ENCODE measurements at places on chromosomes 6 and 20.

DNA sequence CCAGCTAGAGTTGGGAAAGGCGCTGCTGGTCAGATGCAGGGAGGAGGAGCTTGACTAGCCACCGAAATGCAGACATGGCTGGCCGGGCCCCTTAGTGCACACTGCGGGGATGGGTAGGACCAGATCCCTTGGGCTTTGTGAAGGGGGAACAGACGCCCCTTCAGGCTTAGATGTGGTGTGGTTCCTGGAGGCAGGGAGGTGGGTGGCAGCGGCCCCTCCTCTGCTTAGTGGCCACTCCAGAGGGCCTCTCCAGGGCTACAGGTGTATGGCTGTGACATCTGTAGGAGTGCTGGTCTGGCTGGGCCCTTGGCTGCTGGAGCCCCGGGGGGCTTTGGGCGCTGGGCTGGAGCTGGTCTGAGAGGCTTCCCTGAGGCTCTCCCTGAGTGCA lies 5.9 kb downstream of the CCND3 start:
- DNase-seq = no peak

DNA sequence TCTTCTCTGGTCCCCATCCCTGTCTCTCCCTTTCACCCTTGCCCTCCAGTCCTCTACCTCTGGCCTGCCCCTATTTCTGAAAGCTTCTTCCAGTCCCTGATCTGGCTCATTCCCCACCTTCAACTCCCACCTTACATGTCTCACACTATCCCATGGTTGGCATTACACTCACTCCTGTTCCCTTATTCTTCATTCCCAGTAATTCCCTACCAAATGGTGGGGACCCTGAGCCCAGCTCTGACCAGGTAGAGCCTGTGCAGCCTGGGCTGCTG lies 6.4 kb downstream of the TP53INP2 start:
- DNase-seq = no peak

DNA sequence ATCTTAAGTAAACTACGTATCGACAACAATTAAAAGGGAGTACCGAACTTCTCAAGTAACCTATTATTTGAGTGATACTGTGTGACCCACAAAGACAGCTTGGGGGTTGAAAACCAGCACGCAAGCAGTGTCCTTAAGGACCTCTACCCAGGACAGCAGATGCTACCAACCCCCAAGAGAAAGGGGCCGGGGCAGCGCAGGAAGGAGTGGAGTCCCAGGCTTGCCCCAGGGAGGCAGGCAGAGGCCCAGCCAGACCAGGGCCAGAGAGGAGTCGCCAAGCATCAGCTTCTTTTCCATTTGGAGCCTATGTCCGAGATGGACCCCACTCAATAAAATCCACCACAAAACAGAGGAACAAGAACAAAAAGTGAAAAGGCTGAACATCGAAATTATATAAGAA lies 11.9 kb downstream of the DIDO1 start:
- DNase-seq = no peak

- DNase-seq = no peak
Measured at GRCh38 chr6:118485601-118486550, 62.2 kb upstream of the PLN start.

- DNase-seq = no peak
Measured at GRCh38 chr6:75776461-75776860, 27.4 kb downstream of the MYO6 start.

DNA sequence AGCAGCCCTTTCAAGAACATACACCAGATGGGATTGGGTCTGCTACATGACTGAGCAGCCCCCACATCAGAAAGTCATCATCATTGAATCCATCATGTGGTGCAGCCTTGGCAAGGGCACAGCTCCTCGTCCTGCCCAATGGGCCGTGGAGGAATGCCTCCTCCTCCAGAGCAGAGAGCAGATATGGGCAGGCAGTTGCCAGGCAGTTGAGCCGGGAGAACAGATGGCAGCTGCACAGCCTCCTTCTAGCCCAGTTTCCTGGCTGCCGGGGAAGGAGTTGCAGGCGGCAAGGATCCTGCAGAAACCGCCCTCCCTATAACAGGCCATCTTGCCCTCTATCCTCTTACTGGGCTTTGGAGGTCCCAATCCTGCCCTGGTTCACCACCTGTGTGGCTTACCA lies 11.9 kb upstream of the ZFAND3 start:
- DNase-seq = no peak

- no peak for DNase-seq
Measured at GRCh38 chr6:93088621-93089501, 330.5 kb downstream of the EPHA7 start.

DNA sequence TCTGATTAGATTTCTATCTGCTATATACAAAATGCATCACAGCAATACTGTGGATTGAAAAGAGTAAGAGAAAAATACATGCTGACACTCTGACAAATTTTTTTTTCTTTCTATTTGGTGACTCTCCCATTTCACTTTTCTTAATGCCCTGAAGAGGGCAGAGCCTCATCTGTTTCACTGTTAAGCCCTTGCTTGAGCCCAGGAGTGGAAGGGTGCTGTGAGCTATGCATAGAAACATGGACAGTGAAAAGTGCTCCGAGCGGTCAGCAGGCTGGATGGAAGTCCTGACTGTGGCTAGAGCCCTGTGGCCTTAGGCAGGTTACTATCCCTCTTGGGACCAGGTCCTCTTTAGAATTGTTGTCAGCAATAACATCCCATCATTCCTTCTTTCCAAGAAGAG lies 17.4 kb upstream of the CSE1L start:
- DNase-seq = no peak

GRCh38 chr20:47814632-47815415 lies 29.5 kb upstream of the SULF2 start:
- no peak for DNase-seq

DNA sequence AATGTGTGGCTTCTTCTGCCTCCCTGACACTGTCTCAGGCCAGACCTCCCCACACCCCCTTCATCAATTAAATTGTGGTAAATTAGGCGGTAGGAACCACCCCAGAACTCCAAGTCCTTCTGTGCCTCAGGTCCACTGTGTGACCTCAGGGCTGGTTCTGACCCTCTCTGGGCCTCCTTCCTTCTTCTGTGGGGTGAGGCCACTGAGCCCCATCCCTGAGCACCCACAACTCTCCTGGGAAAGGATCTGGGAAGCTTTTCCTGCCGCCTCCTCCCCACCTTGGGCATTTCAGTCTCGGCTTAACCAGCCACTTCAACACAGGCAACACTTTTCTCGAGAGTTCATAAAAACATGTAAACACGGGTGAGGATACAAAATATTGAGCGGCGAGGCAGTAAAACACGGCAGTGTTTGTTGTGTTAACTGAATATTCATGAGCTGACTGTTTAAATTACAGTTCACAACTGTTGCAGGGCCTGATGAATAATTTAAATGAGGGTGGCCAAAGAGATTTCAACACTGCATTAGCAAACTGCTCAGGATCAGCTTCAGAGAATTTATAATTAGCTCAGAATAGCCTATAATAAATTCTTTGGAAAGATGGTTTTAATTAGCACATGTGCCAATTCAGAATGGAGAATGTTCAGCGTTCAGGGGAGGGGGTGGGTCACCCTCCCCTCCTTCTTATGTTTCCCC lies 112.1 kb downstream of the TOX2 start:
- no peak for DNase-seq

- no peak for DNase-seq
Measured at GRCh38 chr6:163860287-163861081, 446.0 kb downstream of the QKI start.

DNA sequence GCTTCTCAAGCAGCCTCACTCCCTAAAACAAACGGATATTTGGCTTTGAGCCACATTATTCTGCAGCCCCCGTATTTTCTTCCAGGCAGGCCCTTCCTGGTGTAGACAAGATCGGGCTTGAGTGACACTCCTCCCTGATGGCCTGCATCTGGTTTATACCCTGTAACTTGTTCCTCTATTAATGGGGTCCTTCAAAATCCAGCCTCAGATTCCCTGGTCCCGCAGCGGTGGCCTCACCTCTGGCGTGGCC lies 375 bp upstream of the TMEM14C start:
- DNase-seq = no peak

DNA sequence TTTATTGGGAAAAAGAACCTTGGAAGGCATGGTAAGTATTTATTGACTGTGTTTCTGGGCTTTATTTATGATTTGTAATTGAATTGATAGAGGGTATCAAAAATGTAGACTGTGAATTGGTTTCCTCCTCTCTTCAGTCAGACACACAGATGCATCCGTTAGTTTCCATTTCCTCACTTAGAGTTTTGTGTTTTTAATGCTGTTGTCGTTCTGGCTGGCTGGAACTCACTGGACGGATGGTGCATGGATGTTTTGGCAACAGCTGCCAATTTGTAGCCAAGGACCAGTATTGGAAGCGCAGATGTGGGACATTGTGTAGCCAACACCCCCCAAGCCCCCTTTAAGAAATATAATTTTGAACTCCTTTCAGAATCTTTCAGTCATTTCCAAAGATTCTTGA lies 134.5 kb downstream of the JARID2 start:
- DNase-seq = no peak

- no peak for DNase-seq
Measured at GRCh38 chr6:16292432-16292831, 54.0 kb downstream of the GMPR start.

DNA sequence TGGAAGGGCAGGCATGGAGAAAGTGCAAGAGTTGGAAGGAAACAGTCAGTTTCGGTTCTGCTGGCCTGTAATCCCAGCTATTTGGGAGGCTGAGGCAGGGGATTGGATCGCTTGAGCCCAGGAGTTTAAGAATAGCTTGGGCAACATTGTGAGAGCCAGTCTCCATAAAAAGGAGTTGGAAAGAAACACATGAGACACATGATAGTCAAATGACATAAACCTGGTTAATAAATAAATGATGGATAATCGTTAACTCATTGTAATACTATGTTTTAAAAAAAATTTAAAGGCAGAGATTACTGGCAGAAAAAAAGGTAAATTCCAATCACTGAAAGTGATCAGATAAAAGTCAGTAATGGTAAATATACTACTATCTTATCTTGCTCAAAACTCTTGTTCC lies 37.2 kb upstream of the PHACTR1 start:
- no peak for DNase-seq

GRCh38 chr6:106747139-106747538 lies 117.8 kb downstream of the QRSL1 start:
- no peak for DNase-seq

DNA sequence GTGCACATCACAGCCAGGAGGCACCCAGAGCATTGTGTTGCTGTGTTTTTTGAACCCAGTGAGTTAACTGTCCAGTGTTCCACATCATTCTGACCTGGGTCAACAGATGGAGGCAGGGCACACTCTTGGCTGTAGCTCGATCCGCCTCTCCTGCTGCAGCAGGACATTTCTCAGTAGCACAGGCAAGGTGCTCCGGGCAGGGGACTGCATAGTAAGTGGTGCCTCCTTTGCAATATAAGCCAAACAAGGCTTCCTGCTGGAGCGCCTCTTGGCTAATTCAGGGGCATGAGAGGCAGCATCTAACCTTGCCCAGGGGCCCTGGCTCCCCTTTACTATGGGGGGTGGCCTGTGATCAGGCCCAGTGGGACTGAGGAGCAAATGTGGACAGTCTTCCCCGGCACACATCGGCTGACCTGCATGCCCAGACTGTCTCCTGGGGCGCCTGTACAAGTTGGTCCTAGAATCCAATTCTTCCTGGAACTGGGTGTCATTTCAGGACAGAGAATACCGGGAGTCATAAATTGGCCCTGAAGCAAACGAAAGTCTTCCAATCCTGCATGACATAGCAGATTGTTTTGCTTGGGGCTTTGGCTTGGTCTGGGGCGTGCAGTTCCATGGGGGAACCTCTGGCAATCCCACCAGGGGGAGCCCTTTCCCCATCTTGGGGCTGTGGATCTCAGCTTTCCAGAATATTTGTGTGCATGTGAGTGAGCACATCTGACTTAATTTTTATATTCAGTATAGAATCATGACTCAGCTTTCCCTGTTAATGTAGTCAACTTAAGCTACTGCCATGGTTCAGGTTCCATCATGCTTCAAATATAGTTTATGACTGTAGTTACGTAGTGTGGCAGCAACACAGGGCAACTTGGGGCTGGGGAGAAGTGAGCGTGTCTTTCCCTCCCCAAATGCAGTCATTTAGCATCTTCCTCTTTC lies 56.0 kb upstream of the DDR1 start:
- peak; percentile 71 for DNase-seq

DNA sequence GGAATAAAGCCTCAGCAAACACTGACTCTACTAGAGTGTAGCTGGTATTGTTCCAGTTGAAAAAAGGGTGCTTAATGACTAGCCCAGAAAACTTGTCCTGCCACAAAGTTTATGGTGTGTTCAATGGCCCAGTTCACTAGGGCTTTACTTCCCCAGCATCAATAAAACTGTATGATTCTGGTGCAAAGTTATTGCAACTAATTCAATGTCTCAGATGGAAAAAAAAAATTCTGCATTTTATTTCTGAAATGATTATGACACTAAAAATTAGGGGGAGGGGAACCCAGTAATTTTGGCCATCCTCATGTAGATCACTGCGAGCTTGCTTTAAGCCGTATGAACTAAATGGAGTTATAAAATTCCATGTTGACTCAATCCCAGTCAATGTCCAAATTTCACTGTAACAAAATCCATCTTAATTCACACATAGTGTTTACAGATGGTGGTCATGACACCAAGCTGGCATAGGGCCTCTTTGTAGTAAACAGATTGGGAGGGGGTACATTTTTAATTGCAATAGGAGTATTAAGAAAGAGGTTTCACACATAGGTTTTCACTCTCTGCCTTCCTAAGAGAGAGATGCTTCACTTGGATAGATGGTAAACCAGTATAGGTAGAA lies 41.2 kb downstream of the PTPRK start:
- no peak for DNase-seq

DNA sequence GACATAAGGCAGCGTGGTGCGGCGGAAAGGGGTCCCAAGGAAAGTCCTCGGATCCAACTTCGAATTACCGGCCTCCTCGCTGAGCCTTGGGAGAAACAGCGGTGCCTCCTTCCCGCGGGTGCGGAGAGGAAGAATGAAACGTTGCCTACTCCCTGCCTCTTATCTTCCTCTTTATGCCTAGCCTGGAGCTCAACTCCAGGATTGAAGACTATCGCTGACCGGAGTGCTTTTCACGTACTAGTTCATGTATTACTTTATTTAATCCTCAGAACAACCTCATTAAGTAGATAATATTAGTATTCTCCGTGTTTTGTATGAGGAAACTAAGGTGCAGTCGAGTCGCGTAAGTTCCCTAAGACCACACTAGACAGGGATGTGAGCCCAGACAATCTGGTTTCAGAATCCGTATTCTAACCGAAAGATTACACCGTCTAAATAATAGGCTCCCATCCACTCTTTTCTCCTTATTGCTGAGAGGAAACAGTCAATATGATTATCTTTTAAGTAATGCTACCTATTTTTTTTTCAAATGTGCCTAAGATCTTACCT lies 793 bp upstream of the PDSS2 start:
- no peak for DNase-seq

GRCh38 chr20:13745784-13746183 lies 38.9 kb downstream of the ESF1 start:
- DNase-seq = no peak

GRCh38 chr6:33372526-33373123 lies 19.0 kb upstream of the KIFC1 start:
- no peak for DNase-seq

- DNase-seq = no peak
Measured at GRCh38 chr6:10205120-10205519, 209.8 kb downstream of the TFAP2A start.
